Activated T-helper 2 cell treated with anti-CD3 and anti-CD28 coated beads, Interferon-gamma antibody, Interleukin-2, Interleukin-4, amounts not matched to agents 10 μg/mL and 5 μg/mL and 100 μg/mL, durations not matched to agents 14 hours and 24 hours and 36 hours (primary cell): ENCODE measurements at places on chromosomes 16 and 17. TPM values are rescaled to one million over a fixed set of nuclear protein-coding genes. Genes with fewer than 3 reads are reported as not detected.

GRCh38 chr17:55388842-55389241 lies 32.8 kb downstream of the MMD start:
- DNase-seq = no peak

- DNase-seq = no peak
Observed at GRCh38 chr17:80110927-80111701, 9.7 kb downstream of the GAA start.

DNA sequence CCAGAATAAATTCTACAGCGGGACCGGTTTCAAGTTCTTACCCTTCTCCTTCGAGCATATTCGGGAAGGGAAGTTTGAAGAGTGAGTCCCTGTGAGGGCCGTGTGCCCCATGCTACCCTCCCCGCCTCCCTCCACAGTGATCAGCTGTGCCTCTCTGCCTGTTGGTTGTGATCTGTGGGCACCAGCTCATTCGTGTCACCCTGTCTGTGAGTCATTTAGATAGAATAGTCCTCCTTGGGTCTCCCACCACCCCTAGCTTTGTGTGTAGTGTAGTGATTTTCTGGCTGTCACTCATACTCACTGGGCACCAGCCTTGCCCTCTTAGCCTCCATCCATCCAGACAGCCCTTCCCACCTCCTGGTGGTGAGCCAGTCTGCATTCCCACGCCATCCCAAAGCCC lies 15.0 kb upstream of the NAGLU start:
- no peak for DNase-seq

- DNase-seq = peak; percentile 77
Observed at GRCh38 chr17:38349097-38349730, 2.4 kb upstream of the SOCS7 start.

GRCh38 chr17:62778990-62779681 lies 29.0 kb downstream of the MARCHF10 start:
- no peak for DNase-seq

DNA sequence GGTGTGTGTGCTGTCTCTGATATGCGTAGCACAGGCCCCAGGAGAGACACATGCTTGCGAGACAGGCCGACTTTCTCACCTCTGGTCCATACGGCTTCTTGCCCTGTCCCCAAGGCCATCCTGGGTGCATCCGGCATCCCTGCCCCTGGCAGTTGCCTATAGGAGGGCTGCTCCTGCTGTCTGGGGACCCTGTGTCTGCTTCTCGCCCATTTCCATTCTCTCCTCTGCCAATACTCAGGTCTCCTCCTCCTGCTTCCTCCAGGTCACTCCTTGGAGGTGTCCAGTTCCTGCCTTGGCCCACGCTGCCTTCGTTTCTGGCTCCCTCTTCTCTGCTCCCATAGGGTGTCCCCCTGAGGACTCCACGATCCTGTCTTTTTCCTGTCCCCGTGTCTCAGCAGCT lies 89.0 kb downstream of the DNAH17 start:
- DNase-seq = no peak

- DNase-seq = no peak
Observed at GRCh38 chr17:46884552-46884951, 33.2 kb downstream of the WNT9B start.

Gene SLFN14
- not detected in 2 replicates for total RNA-seq

Gene CPHXL2
- not detected in 2 replicates for total RNA-seq

Gene MEIOB
- total RNA-seq = not detected in 2 replicates

Gene FBXO39
- 0.11 TPM in 1 of 2 replicates, not detected in the other for total RNA-seq
